ENCODE measurements at places on chromosomes 5 and 9. TPM values are rescaled to one million over a fixed set of nuclear protein-coding genes. Genes with fewer than 3 reads are reported as not detected.

GRCh38 chr9:125258160-125258785 is 3.4 kb upstream of the GAPVD1 start:
- no peak for ATAC-seq

DNA sequence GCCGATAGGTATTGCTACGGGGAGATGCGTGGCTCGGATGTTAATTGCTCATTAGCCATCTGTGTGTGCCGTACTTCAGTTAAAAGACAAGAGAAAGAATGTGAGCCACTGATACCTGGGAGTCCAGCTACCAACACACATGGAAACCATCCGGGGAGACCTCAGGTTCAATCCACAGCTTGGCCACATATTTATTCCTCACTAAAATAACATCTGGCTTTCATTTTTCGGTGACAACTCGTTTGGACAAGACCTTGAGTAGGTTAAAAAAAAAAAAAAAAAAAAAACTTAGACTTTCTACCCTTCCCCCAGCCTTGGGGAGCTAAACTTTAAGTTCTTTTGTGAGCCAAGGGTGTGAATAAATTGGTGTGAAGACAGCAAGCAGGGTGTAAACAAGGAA is 84.1 kb downstream of the SLIT3 start:
- ATAC-seq: no peak

DNA sequence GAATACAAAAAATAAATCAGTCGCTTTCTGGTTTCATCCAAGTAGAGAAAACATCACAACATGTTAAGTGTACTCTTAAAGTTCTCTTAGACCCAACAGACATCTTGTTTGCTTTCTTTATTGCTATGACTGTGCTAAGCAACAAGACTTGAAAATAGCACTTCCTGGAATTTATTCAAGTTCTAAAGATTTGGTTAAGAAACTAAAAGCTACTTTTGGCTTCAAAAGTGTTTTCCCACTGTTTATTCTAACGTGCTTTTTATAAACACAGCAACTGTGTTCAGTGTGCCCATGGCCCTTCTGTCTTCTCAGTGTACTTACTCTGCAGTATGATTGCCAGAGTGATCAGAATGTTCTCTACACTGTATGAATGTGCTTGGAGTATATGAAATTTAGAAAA is 109.8 kb downstream of the GIN1 start:
- ATAC-seq: no peak

GRCh38 chr9:33472171-33472880 is 1.4 kb downstream of the NOL6 start:
- ATAC-seq: no peak

- ATAC-seq: peak; percentile 73
Observed at GRCh38 chr5:54518146-54518817, 723 bp downstream of the SNX18 start.

DNA sequence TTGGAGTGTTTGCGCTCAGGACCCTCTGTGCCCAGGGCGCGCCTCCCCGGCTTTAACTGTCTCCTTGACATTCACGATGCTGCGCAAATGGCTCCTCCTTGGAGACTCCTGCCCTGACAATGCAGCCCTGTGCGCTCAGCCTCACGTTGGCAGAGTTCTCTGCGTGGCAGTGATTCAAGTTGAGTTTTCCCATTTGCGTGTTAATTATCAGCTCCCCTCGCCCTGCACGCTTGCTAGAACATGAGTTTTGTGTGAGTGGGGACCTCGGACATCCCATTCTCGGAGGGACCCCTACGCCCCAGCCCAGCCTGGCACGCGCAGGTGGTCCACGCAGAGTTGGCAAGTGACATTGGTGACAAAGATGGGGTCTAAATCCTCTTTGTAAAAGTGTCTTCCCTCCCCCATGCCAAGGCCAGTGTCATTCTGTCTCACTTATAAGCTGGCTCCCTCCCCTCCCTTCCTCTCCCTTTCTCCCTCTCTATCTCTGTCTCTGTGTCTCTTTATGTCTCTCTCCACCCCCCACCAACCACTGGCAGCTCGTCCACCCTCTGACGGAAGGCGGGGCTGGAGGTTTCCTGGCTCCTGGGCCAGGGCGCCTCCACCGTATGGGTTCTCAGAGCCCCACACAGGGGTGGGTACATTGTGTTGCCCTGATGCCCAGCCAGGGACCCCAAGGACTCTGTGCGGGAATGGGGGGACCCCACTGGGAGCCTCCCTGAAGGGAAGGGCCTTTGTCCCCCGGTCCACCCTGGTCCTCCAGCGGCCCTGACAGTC is 169.3 kb downstream of the OLFM1 start:
- ATAC-seq: no peak

GRCh38 chr5:149421372-149421685 is 42.2 kb upstream of the IL17B start:
- no peak for ATAC-seq

The BAAT gene
- not detected for total RNA-seq

The SPAG8 gene
- 0.43 TPM for total RNA-seq

The SERF1A gene
- 3.6 TPM for total RNA-seq

The ECSCR gene
- total RNA-seq: 3.3 TPM
